Tongue (tissue), 3 donors: ENCODE measurements at places on chromosomes 12 and 14. TPM values are rescaled to one million over a fixed set of nuclear protein-coding genes. Genes with fewer than 3 reads are reported as not detected.

GLIPR1L1 gene
- not detected for total RNA-seq

IFNG-AS1 gene
- total RNA-seq, result 3.3 TPM

INF2 gene
- 39.3 TPM for total RNA-seq

CMA1 gene
- not detected for total RNA-seq

CLEC2D gene
- 12.4 TPM for total RNA-seq

SERPINA1 gene
- 2.5 TPM for total RNA-seq

STXBP6 gene
- total RNA-seq, result 22.0 TPM

TFCP2 gene
- total RNA-seq, result 28.2 TPM

ATG14 gene
- total RNA-seq, result 21.7 TPM

NUAK1 gene
- total RNA-seq, result 31.5 TPM

CLEC4D gene
- 0.31 TPM for total RNA-seq

PLD4 gene
- 7.7 TPM for total RNA-seq

ARHGDIB gene
- 23.0 TPM for total RNA-seq

RPAP3 gene
- 19.9 TPM for total RNA-seq

ASPG gene
- 0.82 TPM for total RNA-seq

SMIM41 gene
- 0.82 TPM for total RNA-seq

B3GNT4 gene
- total RNA-seq, result 0.41 TPM

MDGA2 gene
- 1.0 TPM for total RNA-seq

RPGRIP1 gene
- 0.41 TPM for total RNA-seq

ERG28 gene
- total RNA-seq, result 3.6 TPM

NUDT14 gene
- total RNA-seq, result 11.5 TPM

BMAL2 gene
- 4.6 TPM for total RNA-seq

SERPINA3 gene
- total RNA-seq, result 1.5 TPM

KRT79 gene
- total RNA-seq, result 0.21 TPM

KRT3 gene
- not detected for total RNA-seq

NRIP2 gene
- total RNA-seq, result 11.8 TPM

FOXG1 gene
- 0.10 TPM for total RNA-seq

ZBTB42 gene
- total RNA-seq, result 11.3 TPM

LPAR5 gene
- 2.6 TPM for total RNA-seq

GLIPR1L2 gene
- 2.8 TPM for total RNA-seq

TTLL5 gene
- total RNA-seq, result 33.7 TPM

TSPAN11 gene
- 27.1 TPM for total RNA-seq

PPP1R1A gene
- 10.8 TPM for total RNA-seq

FOXN4 gene
- total RNA-seq, result not detected
